ENCODE measurements at places on chromosomes 7 and 10.
A peak's percentile ranks its signal among the peaks of the same experiment; 100 is the strongest.

- no peak for DNase-seq
These were observed 36.2 kb downstream of the STAMBPL1 start for GRCh38 chr10:88916231-88916630.

DNA sequence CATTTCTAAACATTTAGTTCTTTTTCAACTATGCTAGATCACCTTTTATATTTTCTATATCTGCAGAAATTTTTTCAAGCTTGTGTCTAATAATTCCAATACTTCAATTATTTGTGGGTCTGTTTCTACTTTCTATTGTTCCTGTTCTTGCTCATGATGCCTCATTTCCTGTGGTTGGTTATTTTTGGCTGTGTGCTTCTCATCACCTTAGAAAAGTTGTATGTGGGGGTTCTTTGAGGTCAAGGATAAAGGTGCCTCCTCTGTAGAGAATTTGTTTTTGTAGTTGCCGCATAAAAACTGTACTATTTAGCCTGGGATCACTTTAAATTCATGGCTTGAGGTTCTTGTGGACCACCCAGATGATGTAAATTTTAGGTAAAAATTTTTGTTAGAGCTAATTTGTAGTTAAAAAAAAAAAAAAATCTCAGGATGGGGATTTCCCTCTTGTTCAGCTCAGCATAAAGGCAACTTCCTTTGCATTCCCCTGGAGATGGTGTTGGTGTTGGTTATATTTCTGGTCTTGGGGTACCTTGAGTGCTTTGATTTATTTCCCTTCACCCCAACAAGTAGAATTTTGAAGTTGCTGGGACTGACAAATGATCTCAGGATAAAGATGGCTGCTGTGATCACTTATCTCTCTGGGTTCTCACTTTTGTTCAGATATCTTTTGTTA lies 27.0 kb upstream of the JAZF1 start:
- DNase-seq = no peak

DNA sequence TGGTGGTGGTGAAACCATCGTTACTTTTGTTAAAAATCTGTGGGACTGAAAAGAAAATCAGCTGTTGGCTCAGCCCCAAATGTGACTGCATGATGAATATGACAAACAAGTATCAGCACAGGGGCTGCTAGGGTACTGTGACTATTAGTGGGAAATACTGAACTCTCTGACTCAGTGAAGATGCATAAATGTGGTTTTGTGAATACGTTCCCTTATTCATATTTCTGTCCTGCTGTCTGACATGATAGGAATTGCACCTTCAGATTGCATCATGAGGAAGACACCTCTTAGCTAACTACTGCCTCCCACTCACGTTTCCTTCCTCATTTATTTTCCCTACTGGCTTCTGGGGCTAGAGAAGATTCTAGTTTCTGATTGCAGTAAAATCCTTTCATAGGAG lies 1.4 kb downstream of the CLEC5A start:
- DNase-seq = no peak

- DNase-seq = no peak
These were observed 670 bp upstream of the RBM33 start for GRCh38 chr7:155643804-155644177.

DNA sequence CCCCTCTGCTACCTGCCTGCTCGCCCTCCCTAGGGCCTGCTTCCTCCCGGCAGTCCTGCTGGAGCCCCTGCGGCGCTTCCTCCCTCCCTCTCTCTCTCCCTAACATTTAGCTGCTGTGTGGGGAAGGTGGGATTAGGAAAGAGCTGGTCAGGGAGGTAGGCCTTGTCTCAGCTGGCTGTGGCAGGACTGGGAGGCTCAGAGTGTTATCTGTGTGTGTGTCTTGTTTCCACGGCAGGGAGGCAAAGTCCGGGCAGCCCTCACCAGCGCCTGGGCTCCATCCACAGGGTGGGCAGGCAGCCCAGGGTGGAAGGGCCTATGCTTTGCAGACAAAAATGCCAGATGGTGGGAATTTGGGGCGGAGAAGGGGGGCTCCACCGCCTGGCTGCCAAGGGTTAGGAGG lies 105.7 kb downstream of the RPS24 start:
- no peak for DNase-seq

DNA sequence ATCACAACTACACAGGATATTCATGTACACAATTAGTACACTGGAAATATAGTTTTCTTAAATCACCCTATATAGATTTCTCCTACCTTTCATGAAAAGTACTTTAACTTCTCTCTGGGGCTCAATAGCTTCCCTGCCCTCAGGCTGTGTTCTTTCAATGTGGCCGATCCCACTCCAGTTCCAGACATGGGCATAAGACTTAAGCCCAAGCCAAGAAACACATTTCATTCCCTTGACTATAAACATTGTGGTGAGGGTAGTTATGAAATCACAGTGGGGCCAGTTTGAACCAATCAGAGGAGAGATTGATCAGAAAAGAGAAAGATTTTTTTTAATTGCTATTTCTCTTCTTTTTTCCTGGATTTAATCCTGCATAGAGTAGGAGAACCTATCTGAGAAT lies 904.6 kb upstream of the SORCS1 start:
- no peak for DNase-seq

DNA sequence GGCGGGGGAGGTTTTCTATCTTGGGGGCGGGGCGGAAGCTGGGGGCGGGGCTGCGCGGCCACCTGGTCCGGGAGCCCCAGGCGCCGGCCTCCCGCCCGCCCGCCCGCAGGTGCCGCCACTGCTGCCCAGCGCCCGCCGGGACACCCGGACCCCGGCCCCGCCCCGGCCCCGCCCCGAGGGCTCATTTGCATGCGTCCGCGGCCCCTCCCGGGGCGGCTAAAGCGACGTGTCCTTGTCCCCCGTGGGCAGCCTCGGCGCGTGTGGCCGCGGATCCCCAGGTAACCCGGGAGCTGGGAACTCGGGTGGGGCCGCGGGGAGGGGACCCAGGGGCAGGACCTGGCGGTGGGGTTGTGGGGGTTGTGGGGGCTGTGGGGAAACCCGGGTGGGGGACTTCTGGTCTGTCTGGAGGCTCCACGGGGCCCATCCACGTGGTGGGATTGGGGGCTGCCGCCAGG lies at the start of gene BHLHA15:
Gene BHLHA15 (plus strand): TSS at position 219 of the 455 bp plus-strand sequence. CDS start 871 bp downstream, outside the sequence.
- DNase-seq = no peak

DNA sequence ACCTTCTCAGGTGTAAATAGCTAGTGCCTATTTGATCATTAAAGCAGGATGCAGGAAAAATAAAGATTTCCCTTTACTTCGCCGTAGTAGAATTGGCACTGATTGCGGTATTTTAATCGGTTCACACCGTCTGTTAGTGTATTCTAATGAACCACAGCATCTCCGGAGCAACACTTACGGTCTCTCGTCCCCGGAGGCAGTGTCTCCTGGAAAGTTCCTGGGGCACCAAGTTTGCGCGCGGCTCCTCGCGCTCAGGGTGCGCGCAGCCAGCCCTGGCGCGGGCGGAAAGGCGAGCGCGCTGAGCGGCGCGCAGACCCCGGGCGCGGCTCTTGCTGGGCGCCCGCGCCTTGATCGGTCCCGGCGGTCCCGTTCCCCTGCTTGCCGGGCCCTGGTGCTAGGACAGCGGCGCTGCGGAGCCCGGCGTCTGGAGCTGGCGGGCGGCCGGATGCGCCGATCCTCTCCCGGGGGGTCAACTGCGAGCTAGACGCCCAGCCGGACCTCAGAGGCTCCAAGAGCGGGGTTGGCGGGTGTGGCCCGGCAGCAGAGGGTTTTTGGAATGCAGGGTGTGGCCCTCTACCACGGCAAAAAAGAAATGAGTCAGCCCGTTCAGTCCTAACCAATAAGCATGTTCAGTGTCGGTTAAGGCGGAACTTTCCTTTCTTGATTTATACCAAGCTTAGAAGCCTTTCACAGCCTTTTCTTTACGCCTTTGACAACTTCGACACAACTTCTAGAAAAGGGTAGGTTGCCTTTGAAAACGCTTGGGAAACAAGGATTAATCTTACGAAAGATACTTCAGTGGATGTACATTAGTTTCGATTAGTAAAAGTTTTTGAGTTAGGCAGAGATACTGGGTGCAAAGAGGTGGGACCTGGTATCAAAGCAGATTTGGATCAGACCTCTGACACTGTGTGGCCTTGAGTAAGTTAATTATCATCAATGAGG lies 166.8 kb upstream of the ASAH2 start:
- DNase-seq = peak; percentile 63

Data from HEK293T (cell line).